COR-L47 (cell line): ENCODE measurements at places on chromosomes 5 and 9.
A peak's percentile ranks its signal among the peaks of the same experiment; 100 is the strongest.

GRCh38 chr9:7053903-7054302, 296.1 kb downstream of the KDM4C start:
- no peak for DNase-seq

GRCh38 chr9:127122176-127123063, at the start of gene ANGPTL2:
Gene ANGPTL2, minus strand, starts transcription at chr9:127122635. Its CDS starts 13,904 bp downstream, at chr9:127108731.
- DNase-seq: peak; percentile 84

DNA sequence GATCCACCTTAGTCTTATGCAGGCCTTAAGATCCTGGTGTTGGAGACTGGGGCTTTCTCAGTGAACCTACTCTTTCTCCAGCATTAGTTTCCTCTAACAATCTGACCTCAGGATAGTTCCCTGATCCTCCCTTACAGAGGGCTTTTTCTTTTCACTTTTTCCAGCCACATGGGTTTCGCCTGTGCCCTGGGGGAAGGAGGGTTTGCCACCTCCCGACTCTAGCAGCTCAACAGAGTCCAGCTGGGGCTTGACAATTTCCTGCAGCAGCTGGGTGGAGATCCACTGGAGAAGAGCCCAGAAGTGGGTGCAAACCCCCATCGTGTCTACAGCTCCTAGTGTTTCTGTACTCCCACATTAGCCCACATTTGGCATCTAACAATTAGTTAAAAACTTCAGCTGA, 7.6 kb upstream of the TMEM252 start:
- no peak for DNase-seq

DNA sequence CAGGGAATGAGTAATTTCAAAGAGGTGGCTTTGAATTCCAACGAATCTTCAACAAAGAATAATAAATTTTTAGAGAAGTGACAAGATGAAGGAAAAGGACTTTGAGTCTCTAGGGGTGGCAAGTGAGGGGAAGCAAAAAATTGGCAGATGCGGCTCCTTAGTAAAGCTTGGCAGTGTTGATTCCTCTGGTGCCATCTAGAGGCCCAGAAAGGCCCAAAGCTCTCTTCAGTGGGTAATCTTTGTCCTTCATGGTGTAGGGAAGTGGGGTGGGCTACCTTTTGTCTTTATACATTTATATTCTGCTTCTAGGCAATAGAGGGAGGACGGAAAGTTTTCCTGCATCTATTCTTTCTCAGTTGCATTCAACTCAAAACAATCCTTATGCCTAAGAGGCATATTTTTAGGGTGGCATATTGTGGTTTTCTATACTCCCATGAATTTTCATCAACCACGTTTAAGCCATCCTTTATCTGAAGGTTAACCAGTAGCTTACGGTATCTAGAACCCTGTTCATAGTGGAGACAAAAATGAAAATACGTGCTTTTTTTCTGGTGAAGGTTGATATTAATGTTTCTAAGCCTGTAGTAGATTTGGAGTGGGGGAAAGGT, 17.5 kb upstream of the ROPN1L start:
- peak; percentile 32 for DNase-seq

GRCh38 chr5:84016085-84016484, 295.4 kb upstream of the HAPLN1 start:
- DNase-seq: no peak
